ENCODE measurements at places on chromosomes 6 and 20.

DNA sequence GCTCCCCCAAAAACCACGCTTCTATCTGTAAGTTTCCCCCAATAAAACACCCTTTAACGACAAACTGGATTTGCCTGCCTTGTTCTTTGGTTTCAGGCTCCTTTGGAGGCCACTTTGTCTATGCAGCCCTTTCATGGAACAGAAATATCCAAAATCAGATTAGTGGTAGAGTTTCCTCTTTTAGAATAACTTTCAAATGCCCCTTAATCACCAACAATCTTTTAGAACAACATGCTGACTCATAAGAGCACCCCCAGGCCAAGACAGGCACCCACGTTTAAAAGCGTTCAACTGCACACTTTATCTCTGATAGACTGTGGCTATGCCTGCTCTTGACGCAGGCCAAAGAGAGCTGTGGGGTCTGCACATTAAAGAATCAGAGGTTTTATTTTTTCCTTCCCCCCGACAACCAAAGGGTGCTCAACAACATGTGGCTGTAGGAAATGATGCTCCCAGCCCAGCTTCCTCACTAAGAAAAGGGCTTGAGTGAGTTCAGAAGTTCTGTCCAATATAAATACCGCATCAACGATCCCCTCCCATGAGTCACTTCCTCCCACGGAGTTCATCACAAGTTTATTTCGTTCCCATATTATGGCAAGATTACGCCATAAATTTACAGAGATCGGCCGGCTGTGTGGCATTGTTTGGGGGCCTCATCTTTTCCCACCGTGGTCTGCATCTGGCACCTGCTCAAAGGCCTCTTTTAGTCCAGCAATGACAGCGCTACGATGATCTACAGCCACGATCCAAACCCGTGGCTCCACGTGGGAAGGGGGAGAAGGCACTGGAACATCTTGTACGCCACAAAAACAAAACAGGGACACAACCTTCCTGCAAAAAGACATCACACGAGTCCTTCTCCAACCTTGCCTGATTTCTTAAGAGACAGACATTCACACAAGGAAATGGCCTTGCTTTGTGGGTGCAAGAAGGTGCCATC is 88.8 kb upstream of the NFATC2 start:
- DNase-seq, result no peak

DNA sequence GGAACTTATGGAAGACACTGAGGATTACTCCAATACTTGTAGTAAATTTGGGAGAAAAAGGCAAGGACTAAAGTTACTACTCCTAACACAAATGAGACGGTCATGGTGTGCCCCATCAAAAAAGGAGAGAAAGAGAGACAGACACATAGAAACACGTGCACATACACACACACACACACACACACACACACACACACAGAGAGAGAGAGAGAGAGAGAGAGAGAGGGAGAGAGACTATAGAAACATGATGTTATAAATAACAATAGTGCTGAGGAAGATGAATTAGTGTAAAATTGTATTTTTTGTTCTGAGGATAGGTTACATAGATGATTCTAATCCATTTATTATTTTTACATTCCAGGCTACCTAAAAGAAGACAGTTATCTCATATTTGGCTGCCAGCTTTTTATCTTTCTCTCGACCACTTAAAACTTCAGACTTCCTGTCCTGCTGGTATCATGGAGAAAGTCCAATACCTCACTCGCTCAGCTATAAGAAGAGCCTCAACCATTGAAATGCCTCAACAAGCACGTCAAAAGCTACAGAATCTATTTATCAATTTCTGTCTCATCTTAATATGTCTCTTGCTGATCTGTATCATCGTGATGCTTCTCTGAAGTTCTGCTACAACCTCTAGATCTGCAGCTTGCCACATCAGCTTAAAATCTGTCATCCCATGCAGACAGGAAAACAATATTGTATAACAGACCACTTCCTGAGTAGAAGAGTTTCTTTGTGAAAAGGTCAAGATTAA is 10.5 kb downstream of the PLN start:
- no peak for DNase-seq

GRCh38 chr6:159117046-159117445 is 52.2 kb upstream of the FNDC1 start:
- no peak for DNase-seq

DNA sequence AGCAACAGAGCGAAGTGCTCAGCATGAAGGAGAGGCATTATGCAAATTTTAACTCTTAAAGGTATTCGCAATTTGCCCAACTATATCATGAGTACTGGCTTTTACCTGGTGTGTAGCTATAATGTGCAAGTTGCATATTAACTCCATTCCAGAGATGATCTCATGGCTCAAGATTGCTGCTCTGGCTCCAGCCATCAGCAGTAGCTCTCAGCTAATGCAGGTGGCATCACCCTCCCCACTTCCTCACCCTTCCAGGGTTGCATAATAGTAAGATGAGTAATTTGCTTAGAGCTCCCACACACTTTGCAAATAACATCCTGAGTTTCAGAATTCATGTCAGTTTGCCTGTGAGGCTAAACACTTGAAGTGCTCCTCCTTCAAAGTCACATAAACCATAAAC is 15.9 kb upstream of the PCSK2 start:
- DNase-seq, result no peak
